Transverse colon (tissue), 4 donors: ENCODE measurements at places on chromosomes 11 and 22. TPM values are rescaled to one million over a fixed set of nuclear protein-coding genes. Genes with fewer than 3 reads are reported as not detected.

DNA sequence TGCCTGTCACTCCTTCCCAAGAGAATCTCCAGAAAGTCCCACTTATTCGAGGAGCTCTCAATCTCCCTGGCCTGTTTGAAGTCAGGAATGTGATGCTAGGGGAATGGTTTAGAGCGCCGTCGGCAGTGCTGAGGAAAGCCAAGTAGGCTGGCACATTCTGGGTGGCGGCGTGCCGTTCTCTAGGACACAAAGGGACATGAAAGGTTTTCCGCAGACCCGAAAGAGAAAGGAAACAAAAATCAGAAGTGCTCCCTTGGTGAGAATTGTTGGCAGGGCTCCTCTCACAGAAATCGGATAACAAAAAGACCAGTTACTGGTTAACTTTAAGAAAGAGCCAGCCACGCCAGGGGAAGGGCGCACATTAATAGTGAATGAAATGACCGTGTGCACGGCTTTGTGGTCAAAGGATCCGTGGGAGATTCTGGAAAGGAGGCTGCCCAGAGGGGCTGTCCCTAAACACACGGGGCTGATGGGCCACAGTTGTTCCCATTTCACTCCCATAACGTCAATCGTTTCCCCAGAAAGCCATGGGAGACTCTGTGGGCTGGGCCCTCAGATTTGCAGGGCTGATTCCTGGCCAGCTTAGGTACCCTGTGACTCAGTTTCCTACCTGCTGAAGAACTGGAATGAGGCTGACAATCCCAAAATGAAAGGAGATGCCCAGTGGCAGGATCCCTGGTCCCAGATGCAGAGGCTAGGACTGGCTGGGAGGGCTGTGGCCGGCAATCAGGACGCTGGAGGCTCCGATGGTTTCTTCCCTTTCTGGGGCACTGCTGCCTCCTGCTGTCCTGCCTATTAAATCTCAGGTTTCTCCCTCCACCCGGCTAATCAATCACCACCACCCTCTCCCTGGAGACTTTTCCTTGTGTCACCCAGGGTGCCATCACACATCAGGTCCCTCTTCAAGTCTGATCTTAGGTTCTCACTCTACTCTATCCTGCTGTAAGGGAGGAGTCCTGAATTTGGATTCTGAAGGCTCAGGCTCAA, 82.3 kb downstream of the RCN1 start:
- peak; percentile 61 for DNase-seq

- no peak for DNase-seq
These were observed 3.2 kb downstream of the TUBA8 start for GRCh38 chr22:18113680-18114394.

DNA sequence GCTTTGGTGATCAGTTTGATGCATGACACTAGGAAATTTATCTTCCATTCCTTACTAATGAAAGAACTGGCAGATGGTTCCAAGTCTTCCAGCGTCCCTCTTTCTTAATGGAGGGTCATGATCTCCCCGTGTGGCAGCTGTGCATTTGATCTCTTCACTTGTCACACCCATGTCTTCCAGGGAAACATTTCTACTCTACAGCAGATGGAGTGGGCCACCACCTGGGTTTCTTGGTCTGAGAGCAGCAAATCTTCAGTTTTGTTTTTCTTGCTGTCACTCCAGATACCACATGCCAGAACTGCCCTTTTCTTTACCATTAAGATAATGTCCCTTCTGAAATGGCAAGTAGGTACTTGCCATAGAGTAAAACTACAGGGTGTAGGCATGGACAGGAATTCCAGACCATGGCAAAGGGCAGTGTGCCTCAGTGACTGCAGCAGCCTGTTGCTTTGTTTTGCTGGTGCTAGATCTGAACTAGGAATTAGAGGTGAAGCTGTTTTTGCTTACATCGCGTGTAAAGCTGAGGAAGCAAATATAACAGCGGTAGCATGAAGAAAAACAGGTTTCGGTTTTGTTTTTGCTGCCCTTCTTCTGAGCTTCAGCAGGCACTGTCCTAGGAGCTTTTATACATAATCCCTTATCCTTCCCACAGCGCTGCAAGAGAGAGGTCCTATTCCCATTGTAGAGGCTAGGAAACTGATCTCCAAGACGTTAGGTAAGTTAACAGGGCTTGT, 20.7 kb upstream of the C11orf96 start:
- DNase-seq = no peak

DNA sequence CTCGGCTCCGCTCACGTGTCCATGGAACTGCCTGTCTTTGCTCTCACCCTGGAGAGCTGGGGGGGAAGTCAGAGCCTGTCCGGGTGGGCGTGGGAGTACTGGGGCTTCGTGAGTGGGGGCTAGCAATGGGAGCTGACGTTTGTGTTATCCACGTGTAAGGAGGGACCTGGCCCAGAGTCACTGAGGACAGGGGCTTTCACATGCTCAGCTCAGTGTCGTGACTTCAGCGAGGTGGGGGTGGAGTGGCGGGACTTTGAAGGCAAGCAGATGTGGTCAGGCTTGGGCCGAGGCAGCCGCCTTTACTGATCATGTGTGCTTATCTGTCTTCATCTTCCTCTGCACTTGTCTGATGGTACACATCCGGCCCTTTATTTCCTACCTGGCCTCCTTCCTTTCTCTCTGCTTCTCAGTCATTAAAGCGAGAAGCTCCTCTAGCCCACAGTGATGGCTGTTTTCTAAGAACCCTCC, 113.1 kb upstream of the NNMT start:
- DNase-seq = peak; percentile 58

SREBF2 gene
- total RNA-seq = 156 TPM
